Right hindlimb (tissue), 1 donor: ENCODE measurements at places on chromosomes 5 and 9.

GRCh38 chr9:18608371-18608770 is 134.4 kb downstream of the ADAMTSL1 start:
- no peak for DNase-seq

DNA sequence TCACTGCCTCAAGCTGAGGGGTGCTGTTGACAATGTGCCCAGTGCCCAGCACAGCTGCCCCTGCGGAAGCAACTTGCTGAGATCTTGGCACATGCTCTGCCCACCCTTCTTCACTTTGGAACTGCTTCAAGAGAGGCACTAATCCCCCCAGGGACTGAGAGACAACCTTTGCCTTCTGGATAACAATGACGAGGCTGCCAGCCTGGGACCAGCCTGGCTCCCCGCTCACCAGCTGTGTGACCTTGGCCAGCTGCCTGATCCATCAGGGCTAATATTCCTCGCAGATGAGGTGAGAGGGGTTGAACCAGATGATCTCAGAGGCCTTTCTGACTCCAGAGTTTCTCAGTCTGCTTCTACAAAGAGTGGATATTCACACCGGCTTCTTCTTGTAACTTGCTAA is 81.0 kb downstream of the SHB start:
- no peak for DNase-seq

DNA sequence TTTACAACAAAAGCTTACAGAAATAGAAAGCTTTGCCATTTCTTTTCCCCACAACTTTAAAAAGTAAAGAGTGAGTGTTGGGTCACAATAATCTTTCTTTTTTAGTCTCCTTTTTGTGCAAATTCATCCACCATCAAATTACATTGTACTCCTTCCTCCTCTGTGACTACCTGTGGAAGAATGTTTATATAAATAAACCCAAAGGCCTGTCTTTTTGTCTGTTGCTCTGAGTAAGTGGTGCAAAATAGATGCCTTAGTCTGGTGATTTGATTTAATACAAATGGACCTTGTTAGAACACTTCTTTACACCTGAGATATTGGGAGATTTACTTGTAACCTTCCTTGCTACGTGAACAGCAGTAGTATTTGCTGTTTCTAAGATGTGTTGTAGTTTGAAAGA is 53.5 kb upstream of the TAF11L2 start:
- no peak for DNase-seq

- no peak for DNase-seq
Measured at GRCh38 chr5:110855961-110856360, 117.2 kb downstream of the SLC25A46 start.

DNA sequence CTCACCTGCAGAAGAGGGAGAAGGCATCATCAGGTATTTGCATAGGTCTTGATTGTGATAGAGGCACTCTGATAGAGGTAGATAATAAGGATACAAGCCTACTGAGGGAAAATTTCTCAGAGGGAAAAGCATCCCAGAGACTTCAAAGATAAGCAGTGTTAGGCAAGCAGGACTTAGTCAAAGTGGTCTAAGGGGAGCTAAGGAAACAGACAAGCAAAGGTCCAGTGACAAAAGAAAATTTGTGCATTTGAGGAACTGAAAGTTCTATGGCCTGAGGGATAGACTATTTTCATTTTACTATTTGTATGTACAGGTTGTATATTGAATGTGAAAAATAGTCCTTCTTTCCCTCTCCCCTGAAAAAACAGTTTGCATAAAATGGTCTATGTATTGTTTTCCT is 27.4 kb downstream of the OXCT1 start:
- DNase-seq = no peak

- DNase-seq = no peak
Measured at GRCh38 chr9:123348317-123348992, 7.5 kb upstream of the CRB2 start.

DNA sequence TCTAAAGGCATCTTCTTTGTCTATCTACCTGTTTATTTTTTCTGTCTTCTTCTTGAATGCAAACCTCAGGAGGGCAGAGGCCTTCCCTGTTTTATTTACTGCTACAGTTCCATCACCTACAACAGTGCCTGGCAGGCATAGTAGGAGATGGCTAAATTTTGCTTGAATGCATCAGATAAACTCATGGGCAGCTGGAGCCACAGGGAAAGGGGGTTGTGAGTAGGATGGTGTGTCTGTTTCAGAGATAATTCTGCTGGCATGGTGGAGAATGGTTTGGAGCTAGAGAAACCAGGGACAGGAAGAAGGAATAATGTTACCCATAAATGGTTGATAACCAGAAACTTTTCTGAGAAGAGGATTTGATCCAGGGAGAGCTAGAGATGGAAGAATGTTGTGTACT is 189.8 kb upstream of the BRINP1 start:
- no peak for DNase-seq

DNA sequence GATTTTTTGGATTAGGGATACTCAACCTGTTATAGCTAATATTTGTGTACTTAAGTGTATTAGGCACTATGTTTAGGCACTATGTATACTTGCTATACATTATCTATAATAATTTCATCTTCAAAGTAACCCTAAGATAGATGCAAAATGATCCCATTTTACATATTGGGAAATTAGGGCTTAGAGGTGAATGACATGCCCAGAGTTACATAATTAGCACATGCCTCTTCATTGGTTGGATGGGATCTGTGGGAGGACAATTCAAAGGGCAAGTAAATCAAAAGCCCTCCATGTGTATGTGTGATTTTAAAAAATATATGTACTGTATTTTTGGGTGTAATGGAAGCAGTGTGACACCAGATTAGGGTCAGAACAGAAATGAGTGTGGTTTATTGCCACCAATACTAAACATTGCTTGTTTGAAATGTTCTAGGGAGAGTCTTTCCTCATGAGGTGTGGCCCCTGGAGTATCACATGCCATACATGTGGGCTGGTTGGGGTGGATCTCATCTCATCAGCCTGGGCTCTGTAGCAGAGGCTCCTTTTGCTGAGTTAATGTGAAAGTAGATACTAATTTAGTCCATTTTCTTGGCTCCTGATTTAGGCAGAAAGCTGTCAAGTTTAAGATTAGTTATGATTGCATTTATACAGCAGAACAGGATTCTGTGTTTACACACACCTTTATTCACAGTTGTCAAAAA is 5.5 kb downstream of the C9orf85 start:
- DNase-seq = no peak

DNA sequence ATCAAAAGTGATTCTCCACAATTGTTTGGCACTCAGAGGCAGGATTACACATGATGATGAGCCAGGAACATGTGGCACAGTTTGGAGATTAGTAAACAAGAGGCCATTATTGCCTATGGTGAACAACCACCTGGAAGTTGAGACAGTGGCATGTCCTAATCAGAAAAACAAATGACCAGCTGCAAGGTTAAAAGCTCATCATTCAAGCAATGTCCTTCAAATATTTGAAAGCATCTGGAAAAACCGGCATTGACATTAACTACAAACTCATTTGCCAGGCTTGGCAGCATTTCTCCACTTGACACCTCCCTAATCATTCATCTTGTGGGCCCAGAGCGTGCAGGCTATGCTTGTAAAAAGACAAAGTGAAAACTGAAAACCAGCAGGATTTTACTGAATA is 80.6 kb upstream of the MEGF10 start:
- no peak for DNase-seq

DNA sequence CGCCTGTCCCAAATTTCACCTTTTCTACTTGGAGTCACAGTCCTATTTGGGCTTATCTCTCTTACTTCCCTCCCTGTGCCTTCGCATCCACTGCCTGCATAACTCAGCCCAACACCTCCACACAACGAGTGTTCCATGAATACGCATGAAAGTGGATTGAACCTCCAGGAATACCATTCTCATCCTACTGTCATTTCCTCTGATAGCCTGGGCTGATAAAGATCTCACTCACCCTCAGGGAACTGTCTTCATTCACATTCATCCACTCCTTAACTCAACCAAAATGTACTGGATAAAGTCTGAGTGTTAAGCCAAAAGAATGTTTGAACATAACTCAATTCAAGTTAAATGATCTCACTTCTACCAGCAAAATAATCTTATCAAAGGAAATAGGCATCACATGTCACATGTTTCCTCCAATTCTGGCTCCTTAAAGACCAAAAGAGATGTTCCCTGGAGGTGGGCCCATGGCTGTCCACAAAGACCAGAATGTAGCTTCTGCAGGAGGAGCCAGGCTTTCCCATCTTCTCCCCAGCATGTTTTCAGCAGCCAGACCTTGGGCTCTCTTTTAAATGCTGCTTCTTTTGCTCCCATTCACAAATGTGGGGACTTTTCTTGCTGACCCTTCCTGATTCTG is 28.4 kb upstream of the TRIO start:
- no peak for DNase-seq

GRCh38 chr9:87479801-87480201 is 17.9 kb upstream of the DAPK1 start:
- no peak for DNase-seq

- no peak for DNase-seq
Measured at GRCh38 chr5:41156739-41157138, 56.6 kb downstream of the C6 start.

GRCh38 chr5:73031839-73032238 is 76.0 kb downstream of the FCHO2 start:
- peak; percentile 43 for DNase-seq

DNA sequence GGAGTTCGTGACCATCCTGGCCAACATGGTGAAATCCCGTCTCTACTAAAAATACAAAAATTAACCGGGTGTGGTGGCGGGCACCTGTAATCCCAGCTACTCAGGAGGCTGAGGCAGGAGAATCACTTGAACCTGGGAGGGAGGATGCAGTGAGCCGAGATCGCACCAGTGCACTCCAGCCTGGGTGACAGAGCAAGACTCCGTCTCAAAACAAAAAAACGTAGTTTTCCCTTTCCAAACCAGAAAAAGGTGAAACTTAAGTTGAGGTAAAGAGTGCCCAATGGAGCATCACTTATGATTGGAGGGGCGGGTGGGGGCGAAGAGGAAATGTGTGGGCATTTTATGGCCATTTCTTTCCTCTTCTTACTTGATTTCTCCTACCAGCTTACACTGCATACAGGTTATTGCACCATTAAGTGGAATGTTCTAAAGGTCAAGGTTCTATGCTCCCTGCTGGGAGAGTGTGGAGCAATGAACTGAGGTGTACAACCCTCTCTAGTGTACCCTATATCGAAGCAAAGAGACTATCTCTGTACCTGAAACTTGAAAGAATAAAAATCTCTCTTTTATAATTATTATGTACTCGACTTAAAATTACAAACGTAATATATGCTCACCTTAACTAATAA is 136.2 kb downstream of the DEPDC1B start:
- DNase-seq = no peak

- DNase-seq = no peak
Measured at GRCh38 chr9:123112015-123112975, 78.8 kb downstream of the GPR21 start.

- no peak for DNase-seq
Measured at GRCh38 chr5:2505217-2505616, 246.3 kb downstream of the IRX2 start.

GRCh38 chr5:102865171-102865509 is 110.0 kb downstream of the PAM start:
- DNase-seq = no peak

DNA sequence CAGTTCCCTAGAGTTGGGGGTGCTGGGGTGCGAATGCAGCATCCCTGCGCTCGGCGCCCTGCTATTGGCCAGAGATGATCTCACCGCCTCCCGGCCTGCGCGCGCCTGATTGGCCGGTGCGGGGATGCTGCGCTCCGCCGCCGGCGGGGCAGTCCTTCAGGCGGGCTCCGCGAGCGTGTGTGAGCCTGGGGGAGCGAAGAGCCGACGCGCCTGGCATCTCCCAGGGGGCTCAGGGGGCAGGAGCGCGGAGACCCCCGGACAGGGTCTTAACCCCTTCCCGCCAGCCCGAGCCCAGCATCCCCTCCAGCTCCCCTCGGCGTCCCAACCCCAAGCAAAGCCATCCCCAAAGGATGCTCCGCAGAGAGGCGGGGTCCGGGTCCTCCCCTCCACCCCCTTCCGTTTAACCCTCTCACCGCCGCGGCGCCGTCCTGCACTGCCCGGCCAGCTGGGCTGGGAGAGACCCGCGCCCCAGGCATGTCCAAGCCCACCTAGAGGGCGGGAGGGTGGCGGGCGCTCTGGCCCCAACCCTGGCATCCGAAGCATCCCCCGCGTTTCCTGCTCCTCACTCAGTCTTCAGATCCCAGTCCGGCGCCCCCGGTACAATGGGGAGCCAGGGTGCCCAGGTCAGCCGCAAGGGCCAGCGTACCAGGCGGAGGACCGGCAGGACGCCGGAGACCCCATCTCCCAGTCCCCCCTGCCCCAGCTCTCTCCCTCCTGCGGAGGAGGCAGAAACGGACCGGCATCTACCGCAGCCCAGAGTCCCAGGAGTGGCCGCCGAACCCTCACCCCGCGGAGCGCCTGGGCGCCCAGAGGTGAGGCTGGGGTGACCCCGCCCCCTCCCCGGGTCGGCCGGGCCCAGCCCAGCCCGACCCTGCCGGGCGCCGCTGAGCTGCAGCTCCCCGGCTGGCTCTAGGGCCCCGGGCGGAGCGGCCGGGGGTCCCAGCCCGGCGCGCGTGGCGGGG is 19.3 kb upstream of the TOR2A start:
- DNase-seq = no peak

DNA sequence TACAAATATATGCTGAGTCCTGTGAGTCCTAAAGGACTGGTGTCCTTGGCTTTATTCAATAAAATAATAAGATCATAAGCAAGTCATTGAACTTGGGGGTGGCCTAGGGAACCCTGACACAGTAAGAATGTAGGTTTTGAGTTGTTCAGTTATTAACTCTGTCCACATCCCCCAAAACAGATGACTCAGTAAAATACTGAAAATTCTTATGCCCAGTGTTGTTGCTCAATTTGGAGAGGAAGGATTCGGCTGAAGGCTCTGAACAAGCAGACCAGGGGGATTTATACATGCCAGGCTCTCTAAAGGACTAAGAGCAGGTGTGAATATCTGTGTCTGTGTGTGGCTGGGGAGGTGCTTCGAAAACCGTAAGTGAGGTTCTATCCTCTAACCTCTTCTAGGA is 173.7 kb downstream of the RMI1 start:
- DNase-seq = no peak

- no peak for DNase-seq
Measured at GRCh38 chr5:133441166-133441815, 171.1 kb downstream of the FSTL4 start.

GRCh38 chr5:127066721-127067120 is 6.6 kb downstream of the C5orf63 start:
- no peak for DNase-seq

DNA sequence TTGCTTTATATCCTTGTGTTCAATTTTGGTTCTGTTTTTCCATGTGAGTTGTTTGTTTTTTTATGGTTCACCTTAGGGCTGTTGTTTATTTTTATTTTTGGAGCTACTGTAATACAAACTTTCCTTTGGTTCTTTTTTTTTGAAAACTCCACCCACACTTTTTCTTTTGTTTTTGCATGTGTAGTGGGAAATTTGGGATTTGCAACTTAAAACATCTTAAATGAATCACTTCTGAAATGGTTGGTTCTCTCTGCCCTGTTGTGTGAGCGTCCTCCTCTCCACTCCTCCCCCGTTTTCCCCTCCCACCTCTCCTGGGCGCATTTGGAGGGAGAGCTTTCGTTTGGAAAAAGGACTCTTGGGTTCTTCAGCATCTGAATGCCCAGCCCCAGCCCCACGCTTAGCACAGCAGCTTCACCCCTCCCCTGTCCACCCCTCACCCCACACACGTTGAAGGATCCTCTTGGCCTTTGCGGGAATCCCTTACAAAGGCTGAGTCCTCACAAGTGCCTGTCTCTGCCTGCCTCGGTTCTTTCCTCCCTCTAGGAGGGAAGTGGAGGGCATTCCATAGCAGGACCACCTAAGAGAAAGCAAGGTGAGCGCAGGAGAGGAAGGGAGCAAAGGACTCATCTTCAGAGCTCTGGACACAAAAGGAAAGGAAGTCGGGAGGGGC is 67.2 kb downstream of the DMRT1 start:
- DNase-seq = no peak

- DNase-seq = no peak
Measured at GRCh38 chr5:135895474-135896006, at the start of gene IL9. IL9 (minus strand) TSS chr5:135895841; CDS start chr5:135895816, 25 bp downstream.

GRCh38 chr9:98538626-98539031 is 170.1 kb downstream of the GABBR2 start:
- no peak for DNase-seq
